ENCODE measurements at places on chromosomes 11 and 22. TPM values are rescaled to one million over a fixed set of nuclear protein-coding genes. Genes with fewer than 3 reads are reported as not detected.

TMPRSS5 gene
- total RNA-seq = not detected

DCHS1 gene
- 11.1 TPM for total RNA-seq

STT3A gene
- total RNA-seq = 73.1 TPM

ARHGAP8 gene
- total RNA-seq = 14.9 TPM

SHISAL1 gene
- 1.8 TPM for total RNA-seq

WNT7B gene
- not detected for total RNA-seq

ARRB1 gene
- 64.9 TPM for total RNA-seq

DNA sequence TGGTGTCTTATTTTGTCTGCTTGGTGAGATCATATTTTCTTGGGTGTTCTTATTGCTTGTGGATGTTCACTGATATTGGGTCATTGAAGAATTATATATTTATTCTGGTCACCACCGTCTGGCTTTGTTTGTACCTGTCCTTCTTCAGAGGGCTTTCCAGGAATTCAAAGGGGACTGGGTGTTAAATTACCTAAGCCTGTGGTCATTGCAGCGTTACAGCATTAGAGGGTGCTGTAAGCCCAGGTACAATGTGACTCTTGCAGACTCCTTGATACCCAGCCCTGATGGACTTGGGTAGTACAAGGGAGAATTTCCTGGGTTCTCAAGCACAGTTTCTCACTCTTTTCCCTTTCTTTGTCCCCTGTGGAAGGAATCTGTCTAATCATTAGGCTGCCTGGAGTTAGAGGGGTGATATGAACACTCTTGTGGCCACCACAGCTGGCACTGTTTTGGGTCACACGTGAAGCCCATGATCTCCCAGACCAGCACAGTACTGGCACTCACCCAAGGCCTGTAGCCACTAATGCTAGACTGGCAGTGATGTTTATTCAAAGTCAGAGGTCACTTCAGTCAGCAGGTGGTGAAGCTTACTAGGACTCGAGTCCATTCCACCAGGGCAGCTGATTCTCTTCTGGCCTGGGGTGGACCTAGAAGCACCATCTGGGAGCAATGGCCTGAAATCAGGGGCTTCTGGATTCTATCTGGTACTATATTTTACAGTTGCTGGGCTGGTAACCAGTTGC is 56.1 kb upstream of the NARS2 start:
- no peak for DNase-seq

GRCh38 chr11:120041625-120042024 is 96.3 kb downstream of the TRIM29 start:
- DNase-seq = no peak

DNA sequence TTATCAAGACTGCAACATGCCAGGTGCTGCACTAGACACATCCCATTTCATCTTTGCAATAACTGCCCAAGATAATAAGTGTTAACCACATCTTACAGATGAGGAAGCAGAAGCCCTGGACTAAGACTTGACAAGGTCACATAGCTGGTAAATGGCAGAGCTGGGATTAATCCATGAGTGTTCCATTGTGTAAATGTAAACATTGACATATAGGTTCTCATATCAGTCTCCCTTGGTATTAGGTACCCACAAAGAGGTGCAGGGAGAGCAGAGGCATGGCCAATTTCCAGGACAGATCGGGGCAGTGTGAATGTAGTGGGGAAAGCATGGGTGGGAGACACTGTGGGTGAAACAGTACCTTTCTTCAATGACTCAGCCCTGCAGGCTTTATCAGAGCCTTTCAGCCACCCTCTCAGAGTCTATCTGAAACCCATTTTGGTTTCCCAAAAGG is 17.9 kb downstream of the MICAL2 start:
- no peak for DNase-seq

DNA sequence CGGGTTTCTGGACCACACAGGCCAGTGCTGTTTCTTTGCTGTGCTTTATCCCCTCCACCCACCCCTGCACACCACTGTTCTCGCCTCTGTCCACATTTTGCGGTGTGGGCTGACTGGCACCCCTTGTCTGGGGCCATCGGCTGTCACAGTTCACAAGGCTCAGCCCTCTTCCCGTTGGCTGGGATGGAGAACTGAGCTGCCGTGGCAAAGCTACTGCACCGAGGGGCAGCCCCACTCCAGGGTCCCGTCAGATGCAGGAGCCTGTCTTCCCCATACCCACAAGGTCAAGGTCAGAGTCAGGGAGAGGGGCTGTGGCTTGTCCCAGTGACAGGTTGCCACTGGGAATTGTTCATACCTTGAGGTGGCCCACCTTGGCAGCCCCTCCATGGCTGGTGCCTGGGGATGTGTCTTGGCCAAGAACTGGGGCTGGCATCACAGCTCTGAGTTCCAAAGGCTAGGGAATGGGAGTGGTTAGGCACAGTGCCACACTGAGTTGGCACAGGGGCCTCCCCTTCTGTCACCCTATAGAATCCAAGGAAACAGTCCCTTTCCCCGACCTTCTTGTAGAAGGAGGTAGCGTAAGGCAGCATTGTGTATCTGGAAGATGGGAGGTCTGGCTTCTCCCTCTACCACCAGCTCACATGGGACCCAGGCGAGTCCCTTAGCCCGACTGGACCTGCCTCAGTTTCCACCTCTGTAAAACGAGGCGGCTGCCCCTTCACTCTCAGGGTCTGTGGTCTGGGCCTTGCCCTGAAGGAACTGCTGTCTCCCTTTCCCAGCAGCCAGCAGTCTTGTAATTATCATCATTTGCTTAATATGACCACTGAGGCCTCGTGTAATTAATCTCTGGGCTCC is 3.4 kb downstream of the GRK2 start:
- peak; percentile 69 for DNase-seq

- DNase-seq = no peak
Measured at GRCh38 chr11:79274636-79275331, 166.0 kb downstream of the TENM4 start.

GRCh38 chr11:26102325-26102724 is 229.6 kb upstream of the ANO3 start:
- no peak for DNase-seq
